ENCODE measurements at places on chromosomes 6 and 20.
A peak's percentile ranks its signal among the peaks of the same experiment; 100 is the strongest.

- DNase-seq = no peak
Measured at GRCh38 chr6:121608270-121608669, 172.8 kb downstream of the GJA1 start.

DNA sequence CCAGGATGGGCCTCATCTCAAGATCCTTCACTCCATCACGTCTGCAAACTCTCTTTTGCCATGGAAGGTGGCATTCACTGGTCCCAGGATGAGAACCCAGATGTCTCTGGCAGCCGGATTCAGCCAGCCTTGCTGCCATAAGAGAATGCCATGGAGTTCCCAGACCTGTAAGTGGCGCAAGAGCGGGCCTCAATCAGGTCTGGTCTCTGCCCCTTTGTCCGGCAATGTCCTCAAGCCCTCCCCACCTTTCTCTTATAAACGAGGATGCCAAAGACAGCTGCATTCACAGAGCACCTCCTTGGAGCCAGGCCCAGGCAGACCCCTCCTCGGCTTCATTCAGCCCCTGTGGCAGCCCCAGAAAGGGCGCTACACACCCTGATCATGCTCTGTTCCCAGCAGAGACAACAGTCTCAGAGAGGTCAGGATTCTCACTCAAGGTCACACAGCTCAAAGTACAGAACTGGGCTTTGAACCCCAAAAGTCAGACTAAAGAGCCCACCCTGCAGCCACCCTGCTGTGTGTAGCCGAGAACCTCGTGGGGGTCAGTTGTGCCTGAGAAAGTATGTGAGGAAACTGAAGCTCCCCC, 263.7 kb downstream of the TAF4 start:
- no peak for DNase-seq

GRCh38 chr6:157203312-157203744, 120.0 kb downstream of the TMEM242 start:
- no peak for DNase-seq

DNA sequence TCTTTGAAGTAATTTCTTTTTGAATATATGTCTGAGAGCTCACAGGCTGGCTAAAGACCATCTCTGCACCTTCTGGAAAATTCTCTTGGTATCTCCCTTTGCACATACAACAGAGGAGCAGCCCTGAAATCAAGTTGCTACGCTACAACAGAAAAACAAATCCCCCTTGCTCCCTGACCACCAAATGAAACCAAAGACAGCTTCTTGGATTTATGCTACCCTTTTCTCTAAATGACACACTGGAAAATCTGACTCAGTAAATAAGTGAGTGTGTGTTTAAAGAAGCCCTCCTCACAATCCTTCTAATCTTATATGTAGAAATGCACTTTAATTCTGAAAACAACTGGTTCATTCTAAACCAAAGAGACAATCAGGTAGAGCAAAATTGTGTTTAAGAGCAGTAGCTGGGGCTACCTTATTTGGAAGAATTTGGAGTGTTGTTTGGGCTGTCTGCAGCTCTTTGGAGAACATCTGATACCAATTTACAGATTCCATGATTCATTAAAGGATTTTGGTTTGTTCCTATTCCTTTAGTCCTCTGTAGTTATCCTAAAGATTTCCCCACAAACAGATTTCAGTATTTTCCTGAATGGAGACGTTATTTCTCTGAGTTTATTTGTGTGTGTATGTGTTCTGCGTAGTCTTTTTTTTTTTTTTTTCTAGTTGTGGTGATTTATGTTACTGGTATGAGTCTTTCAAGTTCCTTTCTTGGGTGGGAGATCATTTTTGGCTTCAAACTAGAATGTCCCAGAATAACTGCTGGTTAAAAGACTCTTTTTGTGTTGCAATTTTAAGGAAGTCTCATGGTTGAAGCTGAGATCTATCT, 36.4 kb upstream of the UTRN start:
- no peak for DNase-seq

DNA sequence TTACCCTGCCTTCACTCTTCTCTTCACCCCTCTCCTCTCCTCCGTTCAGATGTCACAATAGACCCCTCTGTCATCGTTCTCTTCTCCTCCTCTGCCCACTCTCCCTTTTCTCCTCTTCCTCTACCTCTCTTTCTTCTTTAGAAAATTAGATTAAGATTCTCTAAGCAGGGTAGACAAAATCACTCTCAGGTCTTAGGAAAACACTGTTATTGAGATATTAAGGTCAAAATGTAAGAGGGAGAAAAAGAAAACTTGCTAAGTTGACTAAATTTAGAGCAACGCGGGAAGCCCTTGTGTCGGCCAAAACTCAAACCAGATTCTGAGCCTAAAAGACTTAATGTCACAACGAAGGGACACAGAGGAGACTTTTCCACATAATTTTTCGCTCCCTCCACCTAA, 22.1 kb upstream of the ZNF184 start:
- no peak for DNase-seq

DNA sequence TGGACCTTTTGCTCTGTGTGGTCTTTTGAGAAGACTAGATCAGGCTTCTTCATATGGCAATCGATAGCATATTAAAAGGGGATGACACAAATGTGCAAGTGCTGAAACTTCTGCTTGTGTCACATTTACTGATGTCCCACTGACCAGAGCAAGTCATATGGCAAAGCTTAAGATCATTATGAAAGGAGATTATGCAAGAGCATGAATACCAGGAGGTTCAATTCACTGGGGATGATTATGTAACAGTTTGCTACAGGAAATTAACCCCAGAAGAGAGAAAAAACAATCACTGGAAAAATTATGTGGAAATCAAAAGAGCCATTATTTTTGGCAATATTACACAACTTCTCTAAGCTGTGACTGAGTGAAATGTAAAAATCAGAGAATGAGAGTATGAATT, 13.7 kb upstream of the PRDM13 start:
- DNase-seq = no peak

DNA sequence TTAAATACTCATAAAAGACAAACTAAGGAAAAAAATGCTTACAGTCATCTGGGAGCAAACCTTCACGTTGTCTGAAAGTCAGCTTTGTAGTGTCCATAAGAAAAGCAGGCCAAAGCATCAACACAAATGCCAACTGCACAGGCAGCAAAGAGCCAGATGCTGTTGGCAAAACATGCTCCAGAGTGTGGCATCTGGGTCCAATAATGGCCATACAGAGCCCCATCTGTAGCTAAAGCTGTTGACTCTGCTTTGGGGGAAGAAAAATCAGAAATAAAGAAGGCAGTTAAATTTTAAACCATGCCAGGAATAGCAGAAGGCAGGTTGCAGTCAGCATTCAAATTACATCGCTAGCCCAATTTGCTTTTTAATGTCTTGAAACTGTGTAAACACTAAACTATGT, 776.3 kb downstream of the EYS start:
- DNase-seq = no peak

GRCh38 chr20:40393197-40394079, 295.6 kb downstream of the MAFB start:
- no peak for DNase-seq

DNA sequence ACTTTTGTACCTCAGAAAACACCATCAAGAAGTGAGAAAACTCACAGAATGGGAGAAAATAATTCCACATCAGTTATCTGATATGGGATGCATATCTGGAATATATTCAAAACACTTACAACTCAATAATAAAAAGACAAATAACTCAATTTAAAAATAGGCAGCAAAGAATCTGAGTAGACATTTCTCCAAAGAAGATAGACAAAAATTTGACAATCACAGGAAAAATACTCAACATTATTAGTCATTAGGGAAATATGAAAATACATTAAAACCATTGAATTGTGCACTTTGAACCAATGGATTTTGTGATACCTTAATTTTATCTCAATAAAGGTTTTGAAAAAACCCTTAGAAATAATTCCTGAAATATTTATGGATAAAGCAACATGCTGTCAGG, 36.9 kb upstream of the STMND1 start:
- DNase-seq = no peak

DNA sequence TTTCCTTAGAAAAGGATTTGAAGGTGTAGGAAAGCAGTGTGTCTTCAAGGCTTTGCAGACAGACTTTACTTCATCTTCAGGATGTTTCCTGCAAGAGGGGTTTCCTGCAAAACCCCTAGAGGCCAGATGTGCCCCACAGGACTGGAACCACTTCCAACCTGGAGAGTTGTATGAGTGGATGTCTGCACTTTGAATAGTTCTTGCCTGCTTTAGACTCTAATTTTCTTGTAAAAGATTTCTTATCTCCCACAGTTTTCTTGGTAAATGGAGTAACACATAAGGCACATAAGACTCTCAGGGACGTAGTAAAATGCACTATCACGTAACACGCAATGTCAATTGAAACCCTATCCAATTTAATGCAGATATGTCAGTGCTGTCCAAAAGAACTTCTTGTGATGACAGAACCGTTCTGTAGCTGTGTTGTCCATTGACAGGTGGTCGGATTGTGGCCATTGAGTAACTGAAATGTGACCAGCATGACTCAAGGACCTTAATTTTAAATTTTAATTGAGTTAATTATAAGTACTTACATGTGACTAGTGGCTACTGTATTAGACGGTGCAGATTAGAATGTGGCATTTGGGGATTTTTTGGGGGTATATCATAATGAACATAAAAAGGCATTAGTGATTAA, 118.7 kb downstream of the JARID2 start:
- DNase-seq = no peak

DNA sequence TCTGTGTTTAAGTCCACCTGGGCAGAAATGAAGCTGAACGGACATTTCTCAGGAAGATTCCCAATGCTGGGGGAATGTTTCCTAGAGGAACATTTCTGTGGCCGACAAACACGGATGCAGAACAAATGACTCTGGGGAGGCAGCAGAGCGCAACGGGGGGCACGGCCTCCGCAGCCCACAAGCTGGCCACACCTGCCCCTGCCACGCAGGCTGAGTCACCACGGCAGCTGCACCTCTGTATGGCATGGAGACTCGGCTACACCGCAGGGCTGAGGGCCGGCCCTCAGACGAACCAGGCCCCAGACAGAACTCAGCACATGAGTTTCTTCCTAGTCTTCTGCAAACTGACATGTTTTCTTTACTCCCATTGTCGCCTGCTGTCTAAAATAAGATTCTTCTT, 10.0 kb upstream of the PRR18 start:
- no peak for DNase-seq

DNA sequence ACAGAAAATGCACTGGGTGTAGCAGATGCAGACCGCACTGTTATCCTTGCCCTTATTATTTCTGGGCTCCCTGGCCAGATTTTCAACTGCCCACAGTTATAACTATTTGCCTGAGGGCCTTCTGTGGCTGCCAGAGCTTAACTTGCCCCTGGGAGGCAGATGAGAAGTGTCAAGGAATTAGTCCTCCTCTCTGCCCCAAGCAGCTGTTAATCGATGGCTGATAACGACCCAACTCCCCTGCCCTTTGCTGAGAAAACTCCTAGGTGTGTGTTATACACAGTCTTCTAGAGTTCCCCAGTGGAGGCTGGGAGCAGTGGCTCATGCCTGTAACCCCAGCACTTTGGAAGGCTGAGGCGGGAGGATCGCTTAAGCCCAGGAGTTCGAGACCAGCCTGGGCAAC, 44.4 kb upstream of the SHLD1 start:
- DNase-seq = no peak

DNA sequence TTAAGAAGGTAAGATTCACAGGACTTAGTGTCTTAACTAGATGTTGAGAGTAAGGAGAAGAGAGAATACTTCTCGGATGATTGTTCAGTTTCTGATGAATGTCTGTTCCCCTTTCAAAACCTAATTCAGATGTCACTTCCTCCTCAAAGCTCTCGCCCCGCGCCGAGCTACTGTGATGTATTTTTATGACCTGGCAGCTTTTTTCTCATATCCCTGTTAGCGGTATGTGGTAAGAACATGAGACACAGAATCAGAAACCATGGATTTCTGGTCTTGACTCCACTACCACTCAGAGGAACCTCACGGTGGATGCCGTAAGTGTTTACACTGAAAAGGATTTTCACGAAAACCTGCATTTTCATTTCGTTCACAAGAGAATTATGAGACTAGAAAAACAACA, 48.4 kb downstream of the CEP43 start:
- DNase-seq = peak; percentile 26

DNA sequence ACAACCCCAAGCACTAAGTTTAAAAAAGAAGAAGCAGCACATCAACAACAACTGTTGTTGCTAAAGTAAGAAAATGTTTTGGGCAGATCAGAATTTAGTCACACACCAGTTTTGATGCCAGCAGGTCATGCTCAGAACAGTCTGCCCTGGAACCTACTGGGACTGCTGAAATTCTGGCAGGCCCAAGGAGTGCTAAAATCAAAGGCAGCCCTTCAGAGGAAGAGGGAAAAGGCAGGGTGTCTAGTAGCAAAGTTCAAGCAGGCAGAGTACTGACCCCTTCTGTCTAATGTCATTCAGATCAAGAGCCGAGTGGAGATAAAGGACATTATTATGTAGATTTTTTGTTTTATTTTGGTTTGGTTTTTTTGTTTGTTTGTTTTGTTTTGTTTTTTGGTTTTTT, 96.6 kb upstream of the LOC128125822 start:
- DNase-seq = no peak

DNA sequence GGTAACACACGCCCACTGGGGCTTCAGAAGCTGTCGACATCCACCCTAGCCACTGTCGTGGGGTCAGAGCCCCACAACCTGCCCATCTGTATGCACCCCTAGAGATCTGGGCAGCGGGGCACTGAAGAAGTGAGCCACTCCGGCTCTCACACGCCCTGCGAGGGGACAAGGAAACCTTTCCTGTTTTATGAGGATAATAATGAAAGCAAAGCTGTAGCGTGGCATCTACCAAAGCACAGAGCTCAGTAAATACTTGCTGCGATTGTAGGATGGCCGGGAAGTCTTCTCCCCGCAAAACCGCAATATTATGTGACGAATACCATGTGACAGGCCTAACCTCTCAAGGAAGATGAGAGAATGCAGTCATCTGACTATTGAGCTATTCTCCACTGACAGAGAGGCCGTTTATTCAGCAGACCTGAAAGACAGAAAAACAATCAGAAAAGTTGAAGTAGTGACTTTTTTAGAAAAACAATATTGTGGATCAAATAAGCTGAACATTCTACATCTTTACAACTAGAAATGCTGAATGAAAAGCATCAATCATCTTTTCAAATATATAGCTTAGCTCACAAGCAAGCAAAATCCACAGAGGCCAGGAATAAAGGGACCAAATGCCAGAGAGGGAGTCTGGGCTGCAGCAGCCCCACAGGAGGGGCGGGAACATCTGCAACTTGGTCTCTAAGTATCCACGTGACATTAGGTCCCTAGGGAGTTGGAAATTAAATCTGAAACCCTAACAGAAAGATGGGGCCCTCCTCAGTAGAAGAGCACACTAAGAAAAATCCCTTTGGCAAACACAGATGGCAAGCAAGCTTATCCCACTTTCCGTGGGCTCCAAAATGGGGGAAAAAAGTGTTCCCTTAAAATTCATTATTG, 207.8 kb downstream of the TTLL2 start:
- DNase-seq = no peak

GRCh38 chr6:167689751-167690150, 137.0 kb upstream of the AFDN start:
- no peak for DNase-seq

DNA sequence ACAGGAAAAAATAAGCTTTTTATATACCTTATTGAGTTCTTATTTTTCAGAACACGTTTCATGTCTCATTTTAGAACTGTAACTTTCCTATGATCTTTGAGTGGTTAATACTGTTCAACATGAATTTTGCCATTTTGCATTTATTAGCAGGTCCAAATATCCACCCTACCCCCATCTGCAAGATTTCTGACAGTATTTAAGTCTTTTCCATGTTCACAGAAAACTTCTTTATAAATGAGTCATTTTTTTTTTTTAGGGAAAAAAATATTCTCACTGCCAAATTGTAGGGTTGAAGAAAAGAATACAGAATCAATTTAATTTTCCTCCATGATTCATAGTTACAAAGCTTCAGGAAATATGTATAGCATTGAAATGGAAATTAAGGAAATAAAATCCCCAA, 101.8 kb downstream of the COL21A1 start:
- DNase-seq = no peak

- DNase-seq = no peak
Measured at GRCh38 chr6:89047473-89047872, 33.1 kb upstream of the PNRC1 start.

Data from activated T-cell treated with anti-CD3 and anti-CD28 coated beads for 24 hours (primary cell).